ENCODE measurements at places on chromosomes 16 and 17.

- DNase-seq: no peak
Observed at GRCh38 chr17:75542728-75543336, 17.3 kb downstream of the LLGL2 start.

DNA sequence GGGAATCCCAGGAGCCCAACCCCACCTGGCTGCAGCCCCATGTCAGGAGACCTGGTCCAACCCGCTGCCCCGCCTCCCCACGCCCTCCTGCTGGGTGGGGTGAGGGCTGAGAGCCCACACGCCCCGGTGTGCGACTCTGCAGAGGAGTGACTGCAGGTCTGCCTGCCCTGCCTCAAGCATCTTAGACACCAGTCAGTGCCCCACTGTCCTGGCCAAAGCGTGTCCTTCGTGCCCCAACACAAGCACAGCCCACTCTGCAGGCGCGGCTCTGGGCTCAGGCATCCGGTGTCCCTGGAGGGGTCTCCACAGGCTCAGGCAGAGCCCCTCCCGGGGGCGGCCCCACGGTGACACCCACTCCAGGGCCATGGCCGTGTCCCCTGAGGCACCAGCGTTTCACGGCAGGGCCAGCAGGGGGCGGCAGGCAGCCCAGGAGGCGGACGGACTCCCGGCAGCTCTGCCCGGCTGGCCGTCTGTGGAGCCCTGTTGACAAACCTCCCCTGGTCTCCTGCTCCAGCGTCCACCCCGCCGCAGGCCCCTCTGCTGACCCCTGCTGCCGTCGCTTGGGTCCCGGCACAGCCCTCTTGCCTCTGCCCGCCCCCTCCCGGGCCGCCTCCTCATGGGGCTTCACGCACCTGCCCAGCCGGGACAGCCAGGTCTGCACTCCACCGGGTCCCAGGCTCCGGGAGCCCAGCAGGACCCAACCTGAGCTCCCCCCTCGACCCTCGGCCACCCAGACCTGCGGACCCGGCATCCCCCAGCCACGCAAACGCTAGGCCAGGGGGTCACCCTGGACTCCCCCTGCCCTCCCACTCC lies 8.6 kb upstream of the UBE2I start:
- peak; percentile 54 for DNase-seq

GRCh38 chr16:48113471-48113870 lies 42.3 kb downstream of the ABCC12 start:
- no peak for DNase-seq

- no peak for DNase-seq
Observed at GRCh38 chr17:57406981-57407286, 150.6 kb downstream of the MSI2 start.

- peak; percentile 68 for DNase-seq
Observed at GRCh38 chr17:29617481-29618271, 5.0 kb downstream of the CORO6 start.

- DNase-seq: no peak
Observed at GRCh38 chr16:2924901-2925755, 13.4 kb downstream of the FLYWCH1 start.

- DNase-seq: no peak
Observed at GRCh38 chr17:74545843-74546230, at the start of gene CD300C. Gene CD300C, minus strand, starts transcription at chr17:74546115. Its CDS starts 333 bp downstream, at chr17:74545782.

DNA sequence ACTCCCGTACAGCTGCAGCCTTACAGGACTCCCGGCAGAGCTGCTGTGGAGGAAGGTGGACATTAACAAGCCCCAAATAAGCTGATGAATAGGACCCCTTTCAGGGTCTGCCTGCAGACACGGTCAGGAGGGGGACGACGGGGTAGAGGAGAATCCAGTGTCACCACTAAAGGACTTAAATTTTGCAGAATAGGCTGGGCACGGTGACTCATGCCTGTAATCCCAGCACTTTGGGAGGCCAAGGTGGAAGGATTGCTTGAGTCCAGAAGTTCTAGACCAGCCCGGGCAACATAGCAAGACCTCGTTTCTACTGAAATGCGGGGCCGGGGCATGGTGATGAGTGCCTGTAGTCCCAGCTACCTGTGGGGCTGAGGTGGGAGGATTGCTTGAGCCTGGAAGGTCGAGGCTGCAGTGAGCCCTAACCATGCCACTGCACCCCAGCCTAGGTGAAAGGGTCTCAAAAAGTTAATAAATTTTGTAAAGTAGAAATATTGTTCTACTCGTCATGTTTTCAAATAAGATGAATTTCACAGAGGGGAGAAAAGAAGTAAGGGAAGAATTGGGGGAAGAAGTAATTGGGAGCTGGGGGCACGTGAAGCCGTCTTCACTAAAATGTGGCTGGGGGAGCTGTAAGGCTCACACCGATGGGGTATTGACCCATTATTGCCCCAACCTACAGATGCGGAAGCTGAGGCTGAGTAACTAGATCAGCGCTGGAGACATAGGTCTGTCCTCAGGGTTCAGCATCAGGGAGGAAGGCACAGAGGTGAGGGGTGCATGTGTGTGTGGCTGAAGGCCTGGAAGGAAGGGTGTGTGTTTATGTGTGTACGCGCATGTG lies 4.7 kb downstream of the LITAFD start:
- no peak for DNase-seq

- DNase-seq: no peak
Observed at GRCh38 chr17:5510771-5511170, 24.4 kb downstream of the MIS12 start.

DNA sequence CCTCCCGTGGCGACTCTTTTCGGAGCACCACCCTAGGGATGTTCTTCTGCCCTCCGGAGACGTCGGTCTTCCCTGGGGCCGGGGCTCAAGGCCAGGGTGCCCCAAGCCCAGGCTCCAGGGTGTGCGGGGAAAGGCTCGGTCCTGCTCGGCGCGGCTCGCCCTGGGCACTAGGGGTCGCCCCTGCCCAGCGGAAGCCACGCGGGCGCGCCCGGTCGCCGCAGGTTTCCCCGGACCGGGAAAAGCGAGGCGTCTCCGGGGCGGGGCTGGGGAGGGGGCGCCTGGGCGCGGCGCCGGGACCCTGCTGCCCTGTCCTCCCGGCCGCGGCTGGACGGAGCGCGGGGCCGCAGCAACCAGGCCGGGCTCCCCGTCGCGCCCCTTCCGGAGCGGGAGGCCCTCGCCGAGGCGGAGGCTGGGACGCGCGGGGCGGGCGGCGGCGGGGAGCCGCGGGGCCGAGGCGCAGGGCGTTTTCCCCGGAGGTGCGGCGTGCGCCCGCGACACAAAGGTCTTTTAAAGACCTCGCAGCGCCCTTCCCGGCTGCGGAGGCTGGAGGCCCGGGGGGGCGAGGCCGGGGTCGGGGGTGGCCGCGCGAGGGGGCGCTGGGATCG lies 76.4 kb downstream of the MRC2 start:
- peak; percentile 62 for DNase-seq

DNA sequence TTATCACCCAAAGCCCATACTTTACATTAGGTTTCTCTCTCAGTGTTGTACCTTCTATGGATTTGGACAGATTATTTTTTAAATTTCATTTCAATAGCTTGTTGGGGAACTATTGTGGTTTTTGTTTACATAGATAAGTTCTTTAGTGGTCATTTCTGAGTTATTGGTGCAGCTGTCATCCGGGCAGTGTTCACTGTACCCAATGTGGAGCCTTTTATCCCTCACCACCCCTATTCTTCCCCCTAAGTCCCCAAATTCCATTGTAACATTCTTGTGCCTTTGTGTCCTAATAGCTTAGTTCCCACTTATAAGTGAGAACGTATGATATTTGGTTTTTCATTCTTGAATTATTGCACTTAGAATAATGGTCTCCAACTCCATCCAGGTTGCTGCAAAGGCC lies 57.5 kb downstream of the SLFN11 start:
- no peak for DNase-seq

- DNase-seq: no peak
Observed at GRCh38 chr17:15264542-15264941, 584 bp downstream of the PMP22 start.

GRCh38 chr16:85539084-85539483 lies 74.0 kb upstream of the GSE1 start:
- no peak for DNase-seq

GRCh38 chr16:71257768-71258167 lies 27.2 kb upstream of the HYDIN start:
- no peak for DNase-seq

All from fibroblast of pulmonary artery (primary cell).